ENCODE measurements at places on chromosomes 3 and 15.

- no peak for DNase-seq
Observed at GRCh38 chr15:73950479-73950830, 24.2 kb downstream of the LOXL1 start.

GRCh38 chr3:86982883-86983282, 8.1 kb downstream of the VGLL3 start:
- peak; percentile 70 for DNase-seq

DNA sequence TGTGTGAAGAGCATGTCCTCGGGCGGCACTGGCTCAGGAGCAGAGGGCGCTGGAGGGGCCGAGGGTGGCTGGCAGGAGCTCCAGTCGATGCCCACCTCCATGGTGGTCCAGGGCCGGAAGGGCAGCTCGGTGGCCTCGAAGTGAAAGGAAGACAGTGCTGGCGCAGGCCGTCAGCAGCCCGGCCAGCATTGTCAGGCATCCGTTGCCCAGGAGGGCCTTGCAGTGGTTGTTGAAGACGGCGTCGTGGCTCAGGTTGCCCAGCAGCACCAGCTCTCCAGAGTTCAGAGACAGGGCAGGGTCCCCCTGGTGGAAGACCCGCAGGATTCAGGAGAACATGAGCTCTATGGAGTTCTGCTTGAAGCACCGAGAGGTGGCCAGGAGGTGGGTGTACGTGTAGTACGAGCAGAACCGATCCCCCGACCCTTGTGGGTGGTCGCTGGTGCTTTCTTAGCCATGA, 16.5 kb upstream of the SIAH2 start:
- no peak for DNase-seq

GRCh38 chr15:65303687-65304380, 643 bp upstream of the RNU5B-1 start:
- DNase-seq = peak; percentile 77

GRCh38 chr3:124786511-124787241, 56.4 kb downstream of the UMPS start:
- DNase-seq = no peak

All from trophoblast cell (in vitro differentiated cells and primary cell).